Fibroblast of skin of left quadriceps (primary cell): ENCODE measurements at places on chromosomes 16 and 17.

DNA sequence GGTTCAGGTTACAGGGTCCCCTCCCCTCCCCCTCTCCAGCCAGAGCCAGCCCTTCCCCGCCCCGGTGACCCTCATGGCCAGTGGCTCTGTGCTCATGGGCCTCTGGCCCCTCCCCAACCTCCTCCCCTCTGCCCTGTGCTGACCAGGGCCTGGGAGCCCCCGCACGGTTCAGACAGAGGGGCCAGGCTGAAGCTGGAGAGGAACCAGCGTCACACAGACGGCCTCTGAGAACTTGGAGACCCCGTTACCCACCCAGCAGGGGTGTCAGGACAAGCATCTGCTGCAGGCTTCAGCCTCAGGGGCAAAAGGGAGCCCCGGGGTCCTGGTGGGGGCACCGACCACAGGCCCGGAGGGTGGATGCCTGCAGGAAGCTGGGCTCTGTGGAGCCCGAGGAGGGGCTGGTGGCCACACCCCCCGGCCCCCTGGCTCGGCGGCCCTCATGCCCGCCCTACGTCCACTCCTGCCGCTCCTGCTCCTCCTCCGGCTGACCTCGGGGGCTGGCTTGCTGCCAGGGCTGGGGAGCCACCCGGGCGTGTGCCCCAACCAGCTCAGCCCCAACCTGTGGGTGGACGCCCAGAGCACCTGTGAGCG is at the start of gene WFIKKN1:
WFIKKN1 (plus strand) TSS at position 171 of the 591 bp plus-strand sequence; CDS start at position 440, 269 bp downstream.
- DNase-seq: no peak

DNA sequence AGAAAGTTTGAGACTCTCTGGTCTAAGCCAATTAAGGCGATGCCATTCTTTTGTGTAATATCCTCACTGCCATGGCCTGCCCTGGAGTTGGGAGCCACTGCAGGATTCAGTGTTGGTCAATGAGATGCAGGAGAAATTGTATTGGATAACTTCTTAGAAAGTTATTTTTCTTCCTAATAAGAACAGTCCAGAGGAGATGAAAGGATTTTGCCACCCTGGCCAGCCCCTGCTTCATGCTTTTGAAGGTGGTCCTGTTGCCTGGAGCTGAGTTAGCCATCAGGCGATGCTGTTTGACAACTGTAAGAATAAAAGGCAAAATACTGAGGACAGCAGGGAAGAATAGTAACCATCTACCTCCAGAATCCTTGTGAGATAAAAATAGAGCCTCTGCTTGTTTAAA is 35.4 kb upstream of the CNTNAP4 start:
- DNase-seq: no peak

- DNase-seq: no peak
Observed at GRCh38 chr16:50763211-50763610, 21.3 kb downstream of the CYLD start.

DNA sequence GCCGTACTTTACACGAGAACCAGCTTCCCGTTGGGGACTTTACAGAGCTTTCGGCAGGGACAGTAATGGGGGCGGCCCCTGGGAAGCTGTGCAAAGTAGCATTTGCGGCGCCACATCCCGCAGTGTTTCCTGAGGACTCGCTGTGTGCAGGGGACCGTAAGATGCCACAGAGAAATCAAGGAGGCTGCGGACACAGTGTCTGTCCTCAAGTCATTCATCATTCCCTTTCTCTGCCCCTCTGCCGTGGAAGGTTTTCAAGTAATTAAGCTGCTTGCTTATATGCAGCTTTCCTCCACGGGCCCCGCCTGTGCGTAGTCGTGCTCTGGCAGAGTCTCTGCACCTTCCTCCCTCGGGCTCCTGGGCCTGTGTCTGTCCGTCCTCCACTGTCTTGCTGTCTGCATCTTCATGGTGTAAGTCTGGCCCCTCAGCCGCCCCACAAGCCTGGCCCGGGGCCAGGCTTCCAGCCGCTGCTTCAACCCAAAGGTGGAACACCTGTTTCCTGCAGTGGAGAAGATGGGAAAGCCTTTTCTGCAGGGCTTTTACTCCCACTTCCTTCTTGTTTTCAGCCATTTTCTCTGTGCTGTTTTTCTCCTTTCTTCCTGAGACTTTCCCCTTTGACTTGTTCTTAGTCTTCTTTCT is 216.9 kb upstream of the CHMP6 start:
- no peak for DNase-seq

DNA sequence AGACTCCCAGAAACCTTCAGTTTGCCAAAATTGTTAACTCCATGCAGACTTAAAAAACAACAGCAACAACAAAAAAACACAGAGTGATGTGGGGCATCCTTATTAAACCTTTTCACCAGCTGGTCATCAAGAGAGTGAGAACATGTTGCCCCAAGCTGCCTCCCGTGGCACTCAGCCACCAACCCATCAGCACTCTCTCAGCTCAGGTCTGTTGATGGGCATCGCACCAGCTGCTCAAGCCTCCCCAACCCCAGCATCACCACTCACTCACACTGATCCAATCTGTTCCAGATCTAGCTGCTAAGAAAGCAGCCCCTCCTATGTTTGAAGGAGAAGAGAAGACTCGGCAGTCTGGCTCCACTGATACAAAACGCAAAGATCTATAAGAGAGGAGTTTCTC is 46.8 kb downstream of the SLC39A11 start:
- DNase-seq: no peak

- peak; percentile 12 for DNase-seq
Observed at GRCh38 chr17:41171886-41172285, 3.9 kb upstream of the KRTAP4-3 start.

DNA sequence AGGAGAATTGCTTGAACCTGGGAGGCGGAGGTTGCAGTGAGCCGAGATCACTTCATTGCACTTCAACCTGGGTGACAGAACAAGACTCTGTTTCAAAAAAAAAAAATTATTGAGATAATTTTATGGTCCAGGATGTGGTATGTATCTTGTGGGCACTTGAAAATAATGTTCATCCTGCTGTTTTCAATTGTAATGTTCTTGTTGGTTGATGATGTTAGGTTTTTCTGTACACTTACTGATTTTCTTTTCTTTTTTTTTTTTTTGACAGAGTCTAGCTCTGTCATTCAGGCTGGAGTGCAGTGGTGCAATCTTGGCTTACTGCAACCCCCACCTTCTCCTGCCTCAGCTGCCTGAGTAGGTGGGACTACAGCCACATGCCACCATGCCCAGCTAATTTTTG is 29.7 kb downstream of the TBX21 start:
- no peak for DNase-seq

DNA sequence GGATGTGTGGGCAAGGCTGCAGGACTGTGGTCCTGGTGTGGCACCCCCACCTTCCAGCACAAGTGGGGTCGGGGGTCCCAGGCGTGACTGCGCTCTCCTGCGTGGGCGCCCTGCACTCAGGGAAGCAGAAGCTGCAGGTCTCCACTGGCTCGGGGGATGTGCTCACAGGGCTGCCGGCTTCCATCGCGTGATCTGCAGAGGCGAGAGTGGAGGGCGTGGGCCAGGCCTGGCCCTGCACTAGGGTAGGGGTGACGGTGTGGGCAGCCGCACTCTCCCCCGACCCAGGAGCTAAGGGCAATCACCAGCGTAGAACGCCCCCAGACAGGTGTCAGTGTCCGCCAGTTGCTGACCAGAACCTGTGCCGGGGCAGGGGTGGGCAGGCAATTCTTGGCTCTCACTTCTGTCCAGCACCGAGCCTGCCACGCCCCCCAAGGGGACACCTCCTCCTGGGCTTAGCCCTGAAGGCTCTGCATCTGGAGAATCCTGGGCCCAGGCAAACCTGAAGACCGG is 32.3 kb downstream of the TNFRSF13B start:
- DNase-seq: no peak

DNA sequence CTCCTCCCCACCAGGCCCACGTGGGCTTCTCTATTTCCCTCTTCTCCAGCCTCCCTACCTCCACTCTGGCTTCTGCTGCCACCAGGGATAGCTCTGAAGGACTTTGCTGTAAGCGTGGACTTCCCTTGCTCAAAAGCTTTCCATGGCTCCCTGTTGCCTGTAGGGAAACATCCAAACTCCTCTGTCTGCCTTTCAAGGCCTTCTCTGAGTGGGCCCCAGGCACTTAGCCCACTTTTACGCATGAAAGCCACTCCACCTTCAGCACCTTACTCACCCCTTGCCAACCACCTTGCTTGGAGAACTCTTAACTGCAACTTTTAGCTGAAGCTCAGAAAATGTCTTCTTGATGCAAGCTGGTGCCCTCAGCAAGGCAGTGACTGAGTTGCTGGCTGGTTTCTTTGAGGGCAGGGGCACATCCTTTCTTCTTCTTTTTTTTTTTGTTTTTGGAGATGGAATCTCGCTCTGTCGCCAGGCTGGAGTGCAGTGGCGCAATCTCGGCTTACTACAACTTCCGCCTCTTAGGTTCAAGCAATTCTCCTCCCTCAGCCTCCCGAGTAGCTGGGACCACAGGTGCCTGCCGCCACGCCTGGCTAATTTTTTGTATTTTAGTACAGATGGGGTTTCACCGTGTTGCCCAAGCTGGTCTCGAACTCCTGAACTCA is 52.0 kb upstream of the DLX4 start:
- no peak for DNase-seq

GRCh38 chr16:8590811-8591210 is 500 bp upstream of the TMEM114 start:
- no peak for DNase-seq

GRCh38 chr16:23908790-23909189 is 73.0 kb downstream of the PRKCB start:
- no peak for DNase-seq

- DNase-seq: no peak
Observed at GRCh38 chr17:8126491-8127066, 2.7 kb upstream of the HES7 start.

GRCh38 chr17:76995387-76996105 is 127.3 kb downstream of the MGAT5B start:
- DNase-seq: no peak

DNA sequence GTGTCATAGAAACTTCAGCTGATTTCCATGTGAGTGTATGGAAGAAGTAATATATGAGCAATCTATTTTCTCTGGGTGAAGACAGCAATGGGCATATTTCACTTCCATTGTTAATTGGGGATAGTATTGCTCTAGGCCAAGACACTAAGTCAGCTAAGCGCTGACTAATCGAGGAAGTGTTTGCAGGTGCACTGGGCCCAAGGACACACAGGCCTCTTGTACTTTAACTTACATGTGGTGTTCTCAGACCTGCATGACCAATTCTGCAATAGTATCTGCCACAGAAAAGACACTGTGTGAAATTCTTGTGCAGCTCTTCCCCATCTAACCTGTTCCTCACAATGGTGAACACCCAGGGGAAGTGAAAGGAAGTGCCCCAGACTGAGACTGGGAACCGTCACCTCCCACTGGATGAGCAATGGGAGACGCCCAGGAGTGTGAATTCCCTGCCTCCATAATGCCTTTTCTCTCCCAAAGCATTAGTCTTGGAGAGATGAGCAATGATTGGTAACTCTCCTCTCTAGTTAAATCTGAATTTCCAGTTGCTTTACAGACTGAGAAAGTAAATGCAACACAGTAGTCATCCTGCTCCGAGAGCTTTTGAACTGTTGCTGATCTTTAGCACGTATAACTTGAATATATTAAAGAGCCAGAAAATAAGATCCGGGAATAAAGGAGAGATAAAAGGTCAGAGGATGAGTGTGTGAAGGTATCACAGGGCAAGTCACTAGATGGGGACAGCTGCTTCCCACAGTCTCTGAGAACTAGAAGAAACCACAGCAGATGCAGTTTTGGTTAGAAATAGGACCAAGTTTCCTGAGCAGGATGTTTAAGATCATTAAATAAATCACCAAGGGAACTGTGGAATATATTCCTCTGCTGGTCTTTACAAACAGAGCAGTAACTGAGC is 82.6 kb downstream of the CDK5R1 start:
- no peak for DNase-seq

DNA sequence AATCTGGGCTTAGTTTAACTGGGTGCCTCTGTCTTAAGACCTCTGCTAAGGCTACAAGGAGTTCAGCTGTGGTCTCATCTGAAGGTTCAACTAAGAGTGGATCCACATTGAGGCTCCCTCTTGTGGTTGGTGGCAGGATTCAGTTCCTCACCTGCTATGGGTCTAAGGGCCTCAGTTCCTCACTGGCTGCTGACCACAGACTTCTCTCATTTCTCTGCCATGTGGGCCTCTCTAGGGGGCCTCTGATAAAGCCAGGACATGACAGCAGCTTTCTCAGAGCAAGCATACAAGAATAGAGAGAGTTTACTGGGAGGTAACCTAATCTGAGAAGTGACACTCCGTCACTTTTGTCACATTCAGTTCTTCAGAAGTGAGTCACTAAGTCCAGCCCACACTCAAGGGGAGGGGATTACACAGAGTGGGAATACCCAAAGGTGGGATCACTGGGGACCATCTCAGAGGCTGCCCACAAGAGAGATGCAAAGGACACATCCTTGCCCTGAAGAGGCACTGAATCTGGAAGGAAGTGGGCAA is 19.2 kb upstream of the ABAT start:
- no peak for DNase-seq

DNA sequence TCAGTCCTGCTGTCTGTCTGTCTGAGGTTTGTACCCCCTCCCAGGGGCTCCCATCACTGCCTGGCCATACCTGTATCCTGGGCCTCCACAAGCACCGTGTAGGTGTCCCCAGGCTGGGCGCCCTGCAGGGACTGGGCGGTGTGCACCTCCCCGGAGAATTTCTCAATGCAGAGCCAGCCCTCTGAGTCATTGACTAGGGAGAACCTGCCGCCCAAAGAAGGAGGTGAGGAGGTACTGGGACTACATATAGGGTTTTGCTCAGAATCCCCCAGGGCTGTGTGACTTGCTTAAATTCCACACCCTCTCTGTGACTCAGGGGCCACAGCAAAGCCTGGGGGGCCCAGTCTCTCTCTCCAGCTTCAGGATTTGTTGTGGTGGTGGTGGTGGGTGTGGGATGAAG is 7.6 kb downstream of the CDH16 start:
- DNase-seq: no peak

DNA sequence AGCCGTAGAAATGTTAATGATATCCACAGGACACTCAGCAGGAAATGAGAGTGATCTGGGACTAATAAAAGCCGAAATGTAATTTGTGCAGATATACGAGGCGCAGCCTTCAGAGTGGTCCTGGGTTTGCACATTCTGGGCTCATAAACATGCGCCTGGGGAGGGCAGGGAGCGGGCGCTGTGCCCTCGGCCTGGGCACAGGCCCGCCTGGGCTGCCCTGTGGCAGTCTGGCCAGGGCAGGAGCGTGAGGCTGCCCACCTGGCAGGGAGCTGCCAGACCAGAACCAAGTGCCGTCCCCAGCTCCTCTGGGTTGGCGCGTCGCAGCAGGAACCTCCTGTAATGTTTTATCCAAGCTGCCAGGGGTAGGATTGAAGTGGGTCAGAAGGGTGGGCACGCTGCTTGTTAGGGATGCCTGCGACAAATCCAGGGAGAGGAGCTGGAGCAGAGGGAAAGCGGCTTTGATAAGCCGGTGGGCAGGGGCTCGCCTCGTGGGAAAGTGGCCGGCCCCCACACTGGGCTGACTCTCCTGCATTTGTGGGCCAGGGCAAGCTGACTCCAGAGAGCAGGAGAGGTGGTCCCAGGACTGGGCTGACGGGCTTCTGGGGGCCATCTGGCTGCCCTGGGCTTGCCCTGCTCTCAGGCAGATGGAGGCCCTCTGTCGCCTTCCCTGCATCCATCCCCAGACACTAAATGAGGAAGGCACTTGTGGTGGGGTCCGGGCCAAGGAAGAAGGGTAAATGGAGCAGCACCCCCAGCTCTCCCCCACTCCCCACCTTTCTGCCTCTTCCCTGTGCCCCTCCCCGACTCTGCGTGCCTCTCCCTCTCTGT is 45.9 kb downstream of the SREBF1 start:
- DNase-seq: no peak
